ENCODE measurements at places on chromosomes 2 and 18.

DNA sequence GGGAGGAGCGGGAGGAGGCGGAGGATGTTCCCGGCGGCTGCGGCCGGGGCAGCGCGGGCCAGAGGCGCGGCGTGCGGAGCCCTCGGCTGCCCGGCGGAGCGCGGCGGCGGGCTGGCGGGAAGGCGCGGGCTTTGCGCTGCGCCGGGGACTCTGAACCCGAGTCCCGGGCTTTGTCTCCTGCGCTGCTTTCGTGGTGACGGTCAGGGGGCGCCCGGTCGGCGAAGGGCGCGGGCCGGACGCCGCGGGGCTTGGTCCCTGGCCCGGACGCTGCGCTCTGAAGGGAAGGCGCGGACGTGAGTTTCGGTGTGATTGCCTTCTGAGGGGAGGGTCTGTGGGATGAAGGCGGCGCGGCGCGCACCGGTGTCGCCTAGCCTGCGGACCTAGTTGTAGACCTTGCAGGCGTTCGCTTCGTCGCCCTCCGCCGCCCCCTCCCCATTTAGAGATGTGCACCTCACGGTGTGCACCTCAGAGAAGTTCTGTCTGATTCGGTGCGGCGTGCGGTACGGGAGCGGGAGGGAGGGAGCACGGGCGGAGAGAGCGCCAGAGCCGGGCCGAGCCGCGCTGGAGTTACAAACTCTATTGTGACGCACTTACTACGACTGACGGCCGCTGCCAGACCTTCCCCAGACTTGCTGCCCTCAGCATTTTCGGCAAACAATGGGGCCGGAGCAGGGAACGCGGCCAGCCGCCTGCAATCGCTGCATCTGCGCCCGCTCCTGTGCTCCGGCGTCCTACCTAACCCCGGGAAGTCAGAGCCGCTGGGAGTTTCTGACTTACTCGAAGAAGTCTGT, 2.1 kb downstream of the BCL2L11 start:
- no peak for DNase-seq

DNA sequence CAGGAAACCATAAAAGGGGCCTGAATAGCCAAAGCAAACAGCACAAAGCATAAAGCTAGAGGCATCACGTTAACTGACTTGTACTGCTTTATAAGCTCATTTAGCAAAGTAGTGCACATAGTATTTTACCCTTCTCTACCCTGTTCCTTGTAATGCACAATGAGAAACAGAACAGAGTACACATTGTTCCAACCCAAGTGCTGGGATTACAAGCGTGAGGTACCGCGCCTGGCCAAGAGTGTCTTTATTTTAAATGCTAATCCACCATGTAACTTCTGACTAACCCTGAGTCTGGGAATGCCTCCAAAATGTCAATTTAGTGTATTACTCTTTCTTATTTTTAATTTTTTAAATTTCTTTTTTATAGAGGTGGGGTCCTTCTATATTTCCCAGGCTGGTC, 46.4 kb upstream of the STON1 start:
- DNase-seq, result no peak

DNA sequence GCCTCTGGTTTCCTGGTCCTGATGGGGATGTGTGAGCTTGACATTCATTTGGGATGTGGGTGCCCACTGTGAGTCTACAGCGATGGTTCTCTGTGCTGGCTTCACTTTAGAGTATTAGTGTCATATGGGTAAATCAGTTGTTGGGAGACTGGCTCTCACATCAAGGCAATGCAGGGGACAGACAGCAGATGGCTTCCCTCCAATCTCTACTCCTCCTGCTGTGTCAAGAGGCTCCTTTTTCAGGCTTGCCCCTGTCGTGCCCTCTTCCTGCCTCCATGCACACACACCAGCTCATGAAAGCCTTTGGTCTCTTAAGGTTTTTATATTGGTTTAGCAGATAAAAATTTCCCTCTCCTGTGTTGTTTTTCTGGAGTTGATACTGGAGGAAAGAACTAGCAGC, 315.6 kb downstream of the RDH14 start:
- no peak for DNase-seq

DNA sequence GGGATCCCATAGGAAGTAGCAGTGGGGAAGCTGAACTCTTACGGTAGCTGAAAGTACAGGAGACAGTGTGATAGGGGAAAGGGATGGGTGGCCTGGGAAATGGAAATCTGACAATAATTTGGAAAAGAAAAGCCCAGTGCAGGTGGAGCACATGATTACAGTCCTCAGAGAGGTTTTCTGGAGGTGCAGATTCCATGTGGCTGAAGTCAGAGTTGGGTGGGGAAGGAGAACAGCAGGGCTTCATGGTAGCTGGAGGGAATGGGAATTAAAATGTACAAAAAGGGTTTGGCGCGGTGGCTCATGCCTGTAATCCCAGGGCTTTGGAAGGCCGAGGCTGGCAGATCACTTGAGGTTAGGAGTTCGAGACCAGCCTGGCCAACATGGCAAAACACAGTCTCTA, 12.2 kb downstream of the HRH4 start:
- DNase-seq, result no peak

GRCh38 chr2:205287316-205287715, 395.0 kb upstream of the NRP2 start:
- no peak for DNase-seq

- DNase-seq, result no peak
Observed at GRCh38 chr2:8602809-8603208, 79.0 kb upstream of the ID2 start.

- no peak for DNase-seq
Observed at GRCh38 chr2:20576598-20577115, 74.2 kb downstream of the HS1BP3 start.

- DNase-seq, result no peak
Observed at GRCh38 chr2:70921839-70922234, 13.9 kb upstream of the ATP6V1B1 start.

All from fibroblast of skin of left quadriceps (primary cell).